ENCODE measurements at places on chromosomes 6 and 20.

- no peak for DNase-seq
Measured at GRCh38 chr6:169824021-169824420, 72.6 kb downstream of the ERMARD start.

GRCh38 chr6:3001773-3002293 lies 2.1 kb downstream of the NQO2 start:
- DNase-seq: no peak

- DNase-seq: no peak
Measured at GRCh38 chr6:107931894-107932293, 26.1 kb downstream of the SEC63 start.

- no peak for DNase-seq
Measured at GRCh38 chr6:140773276-140773675, 1359.4 kb upstream of the GJE1 start.

GRCh38 chr20:20375862-20376261 lies 8.0 kb downstream of the INSM1 start:
- no peak for DNase-seq

DNA sequence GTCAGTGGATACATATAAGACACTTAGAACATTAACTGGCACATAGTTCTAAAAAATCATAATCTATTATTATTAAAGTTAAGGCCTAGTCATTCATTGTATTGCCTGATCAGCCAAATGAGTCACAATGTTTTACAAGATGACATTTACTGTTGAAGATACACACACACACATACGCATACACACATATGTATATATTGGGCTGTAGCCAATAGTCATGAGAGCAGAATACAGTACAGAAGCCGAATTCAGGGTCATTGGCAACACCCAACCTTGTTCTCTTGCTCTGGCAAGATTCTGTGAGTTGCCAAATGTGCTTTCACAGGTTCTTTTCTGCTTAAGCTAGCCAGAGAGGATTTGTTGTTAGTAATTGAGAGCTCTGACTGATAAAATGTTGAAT lies 922.8 kb upstream of the MAP3K7 start:
- DNase-seq: no peak
